Fibroblast of villous mesenchyme (primary cell): ENCODE measurements at places on chromosomes 12 and 14. TPM values are rescaled to one million over a fixed set of nuclear protein-coding genes. Genes with fewer than 3 reads are reported as not detected.

DNA sequence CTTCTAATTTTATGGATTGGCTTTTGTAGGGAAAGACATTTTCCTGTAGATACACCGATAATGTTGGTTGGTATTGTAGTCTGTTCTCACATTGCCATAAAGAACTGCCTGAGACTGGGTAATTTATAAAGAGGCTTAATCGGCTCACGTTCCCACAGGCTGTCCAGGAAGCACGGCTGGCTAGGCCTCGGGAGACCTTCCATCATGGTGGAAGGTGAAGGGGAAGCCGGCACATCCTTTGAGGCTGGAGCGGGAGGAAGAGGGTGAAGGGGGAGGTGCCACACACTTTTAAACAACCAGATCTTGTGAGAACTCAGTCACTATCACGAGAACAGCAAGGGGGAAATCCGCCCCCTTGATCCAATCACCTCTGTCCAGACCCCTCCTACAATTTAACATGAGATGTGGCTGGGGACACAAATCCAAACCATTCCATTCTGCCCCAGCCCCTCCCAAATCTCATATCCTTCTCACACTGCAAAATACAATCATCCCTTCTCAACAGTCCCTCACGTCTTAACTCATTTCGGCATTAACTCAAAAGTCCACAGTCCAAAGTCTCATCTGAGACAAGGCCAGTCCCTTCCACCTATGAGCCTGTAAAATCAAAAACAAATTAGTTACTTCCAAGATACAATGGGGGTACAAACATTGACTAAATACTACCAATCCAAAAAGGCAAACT, 66.7 kb upstream of the EIF5 start:
- DNase-seq, result no peak

- DNase-seq, result no peak
Measured at GRCh38 chr12:42450248-42450647, 124.3 kb downstream of the PPHLN1 start.

- no peak for DNase-seq
Measured at GRCh38 chr12:91935296-91935695, 210.3 kb downstream of the BTG1 start.

- DNase-seq, result no peak
Measured at GRCh38 chr12:103865151-103865730, 24.2 kb upstream of the NT5DC3 start.

DNA sequence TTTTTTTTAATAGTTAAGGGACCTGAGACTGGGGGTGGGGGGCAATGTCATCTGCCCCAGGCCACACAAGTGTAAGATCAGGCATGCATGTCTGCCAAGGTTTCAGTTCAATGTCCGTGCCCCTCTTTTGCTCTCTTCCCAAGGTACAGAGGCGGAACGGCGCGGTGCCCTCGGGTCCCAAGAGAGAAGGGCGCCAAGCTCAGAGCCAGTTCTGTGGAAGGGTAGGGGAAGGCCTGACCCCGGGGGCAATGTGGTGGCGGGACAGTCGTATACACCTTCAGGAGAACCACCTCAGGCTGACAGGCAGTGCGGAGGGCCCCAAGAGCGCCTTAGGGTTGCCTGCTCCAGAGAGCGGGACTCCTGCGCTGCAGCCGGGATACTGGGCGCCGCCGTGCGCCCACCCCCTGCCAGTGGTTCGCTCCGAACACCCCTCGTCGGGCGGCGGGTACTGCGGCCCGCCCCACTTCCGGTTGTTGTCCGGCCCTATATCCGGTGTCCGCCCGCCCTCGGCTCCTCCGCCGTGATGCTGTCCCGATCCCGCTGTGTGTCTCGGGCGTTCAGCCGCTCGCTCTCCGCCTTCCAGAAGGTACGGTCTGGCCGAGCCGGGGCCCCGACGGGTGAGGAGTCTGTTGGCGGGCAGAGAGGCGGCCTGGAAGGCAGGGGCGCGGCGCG, at the start of gene DLST:
Gene DLST (plus strand): TSS at position 486 of the 672 bp plus-strand sequence. CDS start 38 bp downstream, at position 524.
- DNase-seq, result peak; percentile 88

DNA sequence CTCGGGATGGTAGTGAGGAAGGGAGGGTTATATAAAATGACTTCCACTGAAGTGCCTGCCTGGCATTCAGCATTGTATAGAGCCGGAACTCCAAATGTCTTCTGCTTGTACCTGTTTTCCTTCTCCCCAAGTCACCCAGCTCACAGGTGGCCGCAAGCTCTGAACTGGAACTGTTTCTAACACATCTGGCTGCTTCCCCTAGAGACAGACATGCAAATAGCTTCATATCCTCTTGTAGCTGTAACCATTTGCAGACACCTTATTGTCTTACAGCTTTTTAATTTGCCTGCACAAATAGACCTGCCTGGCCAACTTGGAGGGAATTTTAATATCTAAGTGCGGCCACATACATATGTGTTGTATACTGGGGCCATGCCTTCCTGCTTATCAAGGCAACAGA, 126.0 kb downstream of the CHST11 start:
- no peak for DNase-seq

- DNase-seq, result no peak
Measured at GRCh38 chr12:26906024-26906423, 31.8 kb downstream of the INTS13 start.

DNA sequence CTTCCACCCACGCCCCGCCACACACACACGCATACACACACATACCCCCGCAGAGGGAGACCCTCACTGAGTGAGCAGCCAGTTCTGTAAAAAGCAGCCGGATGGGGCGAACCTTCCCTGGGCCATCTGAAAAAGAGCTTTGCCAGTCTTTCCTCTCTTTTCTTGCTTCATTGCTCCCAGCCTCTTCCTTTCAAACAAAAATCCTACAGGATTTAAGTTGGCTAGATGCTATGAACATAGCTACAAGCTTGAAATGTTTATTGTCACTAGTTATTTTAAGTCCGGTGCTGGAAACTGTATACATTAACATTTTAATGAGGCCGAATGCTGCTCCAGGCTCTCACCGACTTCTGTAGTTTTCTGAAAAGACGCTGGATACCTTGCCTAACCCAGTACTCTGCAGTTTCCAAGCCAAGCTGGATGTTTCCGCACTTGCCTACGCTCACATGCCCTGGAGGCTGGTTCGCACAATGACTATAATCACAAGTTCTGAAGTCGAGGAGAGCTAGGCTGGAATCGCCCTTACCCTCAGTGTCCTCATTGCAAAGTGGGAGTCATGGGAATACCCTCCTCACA, 39.2 kb downstream of the LTBP2 start:
- DNase-seq, result peak; percentile 87

DNA sequence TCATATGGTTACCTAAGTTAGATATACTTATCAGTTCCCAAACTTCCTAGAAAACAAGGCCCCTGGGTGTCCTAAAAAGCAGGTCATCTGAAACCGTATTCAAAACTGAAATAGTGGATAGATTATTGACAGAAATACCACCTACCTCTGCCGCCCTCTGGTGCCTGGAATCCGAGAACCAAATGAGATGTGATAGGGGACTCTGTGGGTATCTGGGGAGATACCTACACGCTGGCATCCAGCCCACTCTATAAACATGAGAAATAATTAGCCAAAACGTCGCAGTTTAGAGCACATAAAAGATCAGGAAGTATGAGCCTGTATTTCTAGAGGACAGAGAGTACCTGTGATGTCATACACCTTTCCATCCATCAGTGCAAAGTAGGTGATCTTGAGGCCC, 4.4 kb downstream of the ORMDL2 start:
- no peak for DNase-seq

- DNase-seq, result no peak
Measured at GRCh38 chr12:122726080-122726558, 4.5 kb downstream of the HCAR1 start.

DNA sequence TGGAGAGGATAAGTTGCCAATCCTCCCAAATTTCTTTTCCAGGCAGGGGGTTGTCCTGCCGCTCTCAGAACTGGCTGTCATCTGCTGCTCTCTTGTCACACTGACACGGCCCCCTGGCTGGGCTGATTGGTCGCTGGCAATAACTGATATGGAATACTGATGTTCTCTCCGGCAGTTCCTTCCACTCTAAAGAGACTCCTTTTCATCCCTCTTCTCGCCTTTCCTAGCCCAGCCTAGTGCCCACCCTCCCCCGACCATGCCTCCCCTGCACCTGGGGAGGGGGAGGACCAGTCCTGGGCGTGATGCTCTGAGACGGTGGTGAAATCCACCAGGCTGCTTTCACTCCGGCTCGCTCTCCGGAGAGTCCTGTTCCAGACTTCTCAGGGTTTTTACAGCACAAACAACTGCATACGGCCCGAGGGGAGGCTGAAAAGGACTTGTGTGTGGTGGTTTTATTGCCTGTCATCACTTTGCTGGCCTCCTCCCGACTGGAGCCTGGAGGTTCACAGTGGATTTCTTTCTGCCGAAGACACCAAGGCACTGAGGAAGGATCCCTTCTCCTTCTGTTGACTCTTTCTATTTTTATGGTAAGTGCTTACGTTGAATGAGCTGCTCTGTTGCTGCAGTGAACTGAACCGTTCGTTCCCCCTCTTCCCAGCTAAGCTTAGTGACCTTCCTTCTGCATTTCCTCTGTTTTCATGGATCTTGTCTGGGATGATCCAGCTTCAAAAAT, at the start of gene ANO4:
Gene ANO4 (plus strand): TSS at position 336 of the 733 bp plus-strand sequence. CDS start 107,010 bp downstream, outside the sequence.
- DNase-seq, result peak; percentile 62

The EIF5 gene
- total RNA-seq, result 122 and 124 TPM in 2 replicates

The NOVA1 gene
- total RNA-seq, result 1.9 and 6.9 TPM in 2 replicates

The NEMP1 gene
- 10.0 and 19.0 TPM in 2 replicates for total RNA-seq
